H9 (cell line): ENCODE measurements at places on chromosomes 6 and 20. TPM values are rescaled to one million over a fixed set of nuclear protein-coding genes. Genes with fewer than 3 reads are reported as not detected.

DNA sequence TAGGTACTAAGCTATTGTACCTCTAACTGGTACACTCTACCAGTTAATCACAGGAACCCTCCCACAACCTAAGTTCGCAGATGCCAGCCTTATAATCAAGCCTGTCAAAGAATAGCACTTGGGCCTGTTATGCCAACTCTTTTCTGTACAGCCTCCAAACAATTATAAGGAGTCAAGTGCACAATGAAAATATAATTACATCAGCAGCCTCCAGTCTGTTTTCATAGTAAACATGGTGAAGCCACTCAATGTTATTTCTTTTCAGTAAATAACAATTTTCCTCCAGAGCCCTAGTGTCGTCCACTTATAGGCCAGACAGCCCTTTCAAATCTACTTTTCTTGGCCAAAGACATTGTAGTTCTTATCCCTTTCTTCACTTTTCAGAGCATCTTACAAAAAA is 82.7 kb upstream of the CARMIL1 start:
- H3K4me3 ChIP-seq: no peak overlapping the region
- H3K27ac ChIP-seq: no peak overlapping the region
- no peak for DNase-seq
- H3K36me3 ChIP-seq: no peaks in the 10 kb centered on the region
- H3K4me1 ChIP-seq: no peaks in the 10 kb centered on the region

DNA sequence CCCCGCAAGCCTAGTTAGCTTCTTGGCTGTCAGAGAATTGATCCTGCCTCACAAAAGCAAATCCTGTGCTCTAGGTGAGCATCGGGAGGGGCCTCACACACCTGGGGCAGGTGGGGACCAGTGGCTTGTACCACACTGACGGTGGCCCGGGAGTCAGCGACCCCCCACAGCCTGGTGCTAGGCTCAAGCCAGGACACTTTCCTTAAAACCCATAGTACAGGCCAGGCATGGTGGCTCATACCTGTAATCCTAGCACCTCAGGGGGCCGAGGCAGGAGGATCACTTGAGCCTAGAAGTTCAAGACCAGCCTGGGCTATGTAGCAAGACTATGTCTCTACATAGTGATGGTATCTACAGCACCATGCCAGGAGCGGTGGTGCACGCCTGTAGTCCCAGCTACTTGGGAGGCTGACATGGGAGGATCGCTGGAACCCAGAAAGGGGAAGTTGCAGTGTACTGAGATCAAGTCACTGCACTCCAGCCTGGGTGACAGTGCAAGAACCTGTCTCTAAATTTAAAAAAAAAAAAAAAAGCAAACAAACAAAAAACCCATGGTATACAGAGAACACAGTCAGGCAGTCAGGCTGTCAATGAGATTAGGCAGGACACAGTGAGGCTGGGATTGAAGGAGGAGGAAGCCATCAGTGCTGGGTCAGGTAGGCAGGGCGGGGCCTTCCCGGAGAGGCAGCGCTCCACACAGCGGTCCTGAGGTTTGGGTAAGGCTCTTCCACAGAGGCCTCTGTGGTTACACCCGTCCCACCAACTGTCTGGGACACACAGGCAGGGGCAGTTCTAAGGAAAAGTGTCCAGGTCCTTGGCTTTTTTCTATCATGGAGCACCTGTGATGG is 41.3 kb downstream of the SYNJ2 start:
- no peak overlapping the region for H3K4me3 ChIP-seq
- H3K27me3 ChIP-seq: no peaks in the 10 kb centered on the region
- H3K4me1 ChIP-seq: no peaks in the 10 kb centered on the region
- H3K27ac ChIP-seq: no peak overlapping the region
- DNase-seq: no peak
- H3K36me3 ChIP-seq: peaks cover 9% of the 10 kb centered on the region

DNA sequence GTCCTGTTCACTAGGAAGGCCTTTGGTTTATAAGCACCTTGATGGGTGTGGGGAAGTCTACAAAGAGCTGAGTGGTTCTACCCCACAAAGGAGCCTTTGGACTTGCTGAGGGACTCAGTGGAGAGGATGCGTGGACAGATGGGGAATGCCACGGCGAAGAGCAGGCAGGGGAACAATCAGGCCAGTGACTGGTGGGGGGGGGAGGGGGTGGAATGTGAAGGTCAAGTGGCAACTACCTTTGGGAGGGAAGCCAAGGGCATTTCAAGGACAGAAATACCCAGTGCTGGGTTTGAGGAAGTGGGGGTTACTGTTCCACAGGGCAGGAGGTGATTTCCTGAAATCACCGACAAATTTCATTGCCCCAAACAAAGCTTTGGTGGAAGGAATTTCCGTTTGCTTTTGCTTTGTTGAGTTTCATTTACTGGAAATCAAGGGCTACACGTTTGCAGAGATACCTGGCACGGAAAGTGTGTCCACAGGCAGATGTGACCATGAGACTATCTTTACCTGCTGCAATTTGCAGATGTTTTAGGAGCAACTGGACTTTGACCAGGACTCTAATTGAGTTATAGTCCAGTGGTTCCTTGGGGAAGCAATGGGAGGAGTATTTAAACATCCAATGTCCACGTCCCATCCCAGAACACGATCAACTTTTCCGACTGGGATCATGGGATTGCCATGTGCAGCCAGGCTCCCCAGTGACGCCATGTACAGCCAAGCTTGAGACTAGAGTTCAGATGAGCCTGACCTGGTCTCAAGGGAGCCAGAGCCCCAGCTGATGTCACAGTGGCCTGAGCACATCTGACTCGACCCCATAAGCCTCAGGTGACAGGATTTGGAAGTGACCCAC is 8.0 kb downstream of the CST3 start:
- H3K27me3 ChIP-seq: no peaks in the 10 kb centered on the region
- H3K36me3 ChIP-seq: no peaks in the 10 kb centered on the region; the same call in 1 of the 2 replicates
- DNase-seq: no peak
- no peaks in the 10 kb centered on the region for H3K4me1 ChIP-seq

GRCh38 chr6:14286144-14286543 is 168.6 kb downstream of the CD83 start:
- DNase-seq: no peak
- peaks cover 8% of the 10 kb centered on the region for H3K4me1 ChIP-seq
- no peaks in the 10 kb centered on the region for H3K27me3 ChIP-seq
- no peak overlapping the region for H3K4me3 ChIP-seq

GRCh38 chr20:52054123-52054522 is 137.5 kb downstream of the ZFP64 start:
- DNase-seq: no peak
- H3K36me3 ChIP-seq: peaks cover 15% of the 10 kb centered on the region
- H3K4me3 ChIP-seq: no peak overlapping the region

DNA sequence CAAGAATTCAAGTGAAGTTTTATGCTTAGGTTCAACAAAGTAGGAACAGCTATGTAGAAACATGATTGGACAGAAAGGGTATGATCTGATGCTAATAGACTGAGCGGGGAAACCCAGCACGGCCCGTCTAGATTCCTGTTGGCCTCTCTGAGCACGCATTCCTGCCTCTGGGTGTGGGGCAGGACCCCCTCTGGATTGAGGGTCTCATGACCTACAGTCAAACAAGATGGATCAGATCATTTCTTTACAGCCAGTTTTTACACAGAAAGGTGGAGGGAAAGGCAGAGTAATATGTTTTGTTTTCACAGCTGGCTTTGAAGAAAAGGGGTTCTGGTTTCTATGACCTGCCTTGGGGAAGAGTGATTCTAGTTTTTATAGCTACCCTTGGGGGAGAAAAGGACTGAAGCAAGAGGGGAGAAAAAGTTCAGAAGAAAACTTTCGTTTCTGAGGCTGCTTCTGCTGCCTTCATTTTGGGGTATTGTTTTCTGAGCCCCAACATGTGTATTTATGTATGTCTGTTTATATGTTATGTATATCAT is 99.6 kb upstream of the SLC22A16 start:
- no peak for DNase-seq
- no peak overlapping the region for H3K27ac ChIP-seq
- H3K4me1 ChIP-seq: no peaks in the 10 kb centered on the region

DNA sequence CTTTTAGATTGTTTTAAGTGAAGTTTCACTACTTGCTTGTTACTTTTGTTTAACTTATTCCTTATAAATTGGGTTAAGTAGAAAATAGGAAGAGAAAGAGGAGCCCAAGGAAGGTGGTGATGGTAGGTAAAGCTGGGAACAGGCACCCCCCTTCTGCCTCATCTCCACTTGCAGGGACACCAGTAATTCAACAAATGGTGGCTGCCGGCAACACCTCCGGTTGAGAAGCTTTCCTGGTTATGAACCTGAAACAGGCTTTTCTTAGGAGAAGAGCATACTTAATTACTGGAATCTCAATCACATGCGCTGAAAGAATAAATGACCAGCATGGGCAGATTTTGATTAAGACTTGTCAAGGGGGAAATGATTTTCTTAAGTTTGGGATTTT is 158.9 kb upstream of the ZNF217 start:
- H3K27me3 ChIP-seq: no peaks in the 10 kb centered on the region
- no peaks in the 10 kb centered on the region for H3K36me3 ChIP-seq
- peak overlapping the region; percentile 93 for H3K27ac ChIP-seq
- DNase-seq: no peak
- H3K4me3 ChIP-seq: peak overlapping the region; percentile 62; the same call in 2 of the 3 replicates

GRCh38 chr20:64142590-64142989 is 21.7 kb upstream of the MYT1 start:
- H3K27ac ChIP-seq: no peak overlapping the region
- DNase-seq: no peak
- no peaks in the 10 kb centered on the region for H3K27me3 ChIP-seq
- no peak overlapping the region for H3K4me3 ChIP-seq
- H3K4me1 ChIP-seq: no peaks in the 10 kb centered on the region

- H3K27me3 ChIP-seq: no peaks in the 10 kb centered on the region
- H3K4me3 ChIP-seq: no peak overlapping the region
- H3K36me3 ChIP-seq: no peaks in the 10 kb centered on the region
- DNase-seq: no peak
- H3K27ac ChIP-seq: no peak overlapping the region
- H3K4me1 ChIP-seq: peaks cover 2% of the 10 kb centered on the region; the same call in 1 of the 2 replicates
Observed at GRCh38 chr20:32009564-32009963, 674 bp upstream of the CCM2L start.

The PHACTR1 gene
- total RNA-seq: 13.6 and 15.9 TPM in 2 replicates

The MMUT gene
- total RNA-seq: 13.7 and 13.8 TPM in 2 replicates

The SNAP25 gene
- total RNA-seq: 0.13 and 0.35 TPM in 2 replicates
